ENCODE measurements at places on chromosomes 2 and 18. TPM values are rescaled to one million over a fixed set of nuclear protein-coding genes. Genes with fewer than 3 reads are reported as not detected.

- no peak for DNase-seq
These were observed 32.3 kb downstream of the ST6GAL2 start for GRCh38 chr2:106853631-106854030.

DNA sequence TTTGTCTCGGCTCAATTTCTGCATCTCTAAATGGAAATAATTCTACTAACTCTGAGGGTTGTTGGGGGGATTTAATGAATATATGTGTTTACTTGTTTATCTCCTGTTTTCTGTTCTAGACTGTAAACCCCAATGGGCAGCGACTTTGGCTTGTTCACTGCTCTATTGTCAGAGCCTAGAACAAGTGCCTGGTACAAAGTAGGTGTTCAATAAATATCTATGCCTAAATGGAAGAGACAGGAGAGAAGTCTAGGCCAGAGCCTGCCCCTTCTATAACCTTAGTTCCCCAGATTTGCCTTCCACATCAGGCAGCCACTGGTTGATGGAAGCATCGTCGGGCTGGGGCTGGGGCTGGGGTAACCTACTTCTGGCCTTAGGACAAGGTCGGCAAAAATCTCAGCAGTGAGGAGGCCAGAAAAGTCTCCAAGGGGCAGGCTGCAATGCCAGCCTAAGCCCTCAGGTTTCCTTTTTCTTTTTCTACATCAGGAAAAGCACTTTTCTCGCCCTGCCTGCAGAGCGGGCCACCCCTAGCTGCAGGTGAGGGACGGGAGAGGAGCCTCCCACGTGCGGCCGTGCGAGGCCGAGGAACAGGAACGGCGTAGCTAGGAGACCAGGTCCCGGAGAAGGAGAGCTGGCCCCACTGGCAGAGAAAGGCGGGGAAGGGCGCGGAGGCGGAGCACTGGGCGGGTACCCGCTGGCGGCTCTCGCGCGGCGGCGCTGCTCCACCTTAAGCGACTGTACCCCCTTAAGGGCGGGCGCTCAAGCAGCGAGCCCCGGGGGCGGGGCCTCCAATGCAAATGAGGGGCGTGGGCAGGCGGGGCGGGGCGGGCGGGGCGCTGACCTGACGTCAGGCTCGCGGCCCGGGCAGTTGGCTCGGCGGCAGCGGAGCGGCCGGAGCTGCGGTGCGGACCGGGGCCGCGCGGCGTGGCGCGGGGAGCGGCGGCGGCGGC lies at the start of gene CNNM4:
Gene CNNM4, plus strand, starts transcription at position 867 of the 950 bp plus-strand sequence. CDS start 98 bp downstream, outside the sequence.
- peak; percentile 72 for DNase-seq

GRCh38 chr18:3256693-3257626 lies 5.0 kb upstream of the MYL12B start:
- no peak for DNase-seq

DNA sequence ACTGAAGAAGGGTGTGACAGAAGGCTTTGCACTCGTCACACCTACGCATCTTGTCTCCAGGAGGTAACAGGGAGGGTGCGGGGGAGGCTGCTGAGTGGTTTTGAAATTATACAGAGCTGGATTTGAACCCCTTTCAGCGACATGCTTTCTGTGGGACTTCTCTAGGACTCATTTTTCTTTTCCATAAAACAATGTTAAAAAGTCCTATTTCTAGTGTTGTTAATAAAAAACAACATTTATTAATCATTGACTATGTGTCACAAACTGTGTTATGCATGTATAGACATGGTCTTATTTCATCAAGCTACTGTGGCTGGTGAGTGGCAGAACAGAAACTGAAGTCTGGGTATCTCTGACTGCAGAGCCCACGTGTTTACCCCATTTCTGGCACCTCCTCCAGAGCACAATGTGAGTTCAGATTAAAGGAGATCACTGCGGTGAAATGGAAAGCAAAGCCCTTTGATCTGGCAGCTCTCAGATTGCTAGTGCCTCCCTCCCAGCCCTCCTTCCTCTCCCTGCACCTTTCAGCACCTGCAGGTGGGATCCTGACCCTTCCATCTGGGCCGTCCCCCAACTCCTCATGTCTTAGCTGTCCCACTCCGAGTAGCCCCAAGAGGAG lies 315.5 kb upstream of the MYT1L start:
- no peak for DNase-seq

DNA sequence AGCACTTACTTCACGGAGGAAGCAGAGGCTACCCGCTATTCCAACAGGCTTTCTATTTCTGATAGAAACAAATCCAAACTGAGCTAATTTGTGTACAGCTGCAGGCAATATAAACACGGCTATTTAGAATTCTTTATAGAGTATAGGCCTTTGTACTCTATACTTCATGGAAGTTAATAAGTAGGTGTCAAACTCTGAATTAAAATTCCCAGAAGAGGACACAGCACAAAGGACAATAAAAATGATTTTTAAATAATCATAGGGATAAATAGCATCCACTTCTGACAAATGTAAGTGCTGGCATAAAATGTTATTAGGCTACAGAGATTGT lies 261.5 kb downstream of the AFF3 start:
- DNase-seq = no peak

PRR30 gene
- not detected for total RNA-seq

UGT1A10 gene
- not detected for total RNA-seq

COLEC12 gene
- 58.1 TPM for total RNA-seq

PIEZO2 gene
- total RNA-seq = 51.0 TPM

ZC3H8 gene
- total RNA-seq = 14.4 TPM

Data from skin of body (tissue), 3 donors.